ENCODE measurements at places on chromosomes 4 and X.

DNA sequence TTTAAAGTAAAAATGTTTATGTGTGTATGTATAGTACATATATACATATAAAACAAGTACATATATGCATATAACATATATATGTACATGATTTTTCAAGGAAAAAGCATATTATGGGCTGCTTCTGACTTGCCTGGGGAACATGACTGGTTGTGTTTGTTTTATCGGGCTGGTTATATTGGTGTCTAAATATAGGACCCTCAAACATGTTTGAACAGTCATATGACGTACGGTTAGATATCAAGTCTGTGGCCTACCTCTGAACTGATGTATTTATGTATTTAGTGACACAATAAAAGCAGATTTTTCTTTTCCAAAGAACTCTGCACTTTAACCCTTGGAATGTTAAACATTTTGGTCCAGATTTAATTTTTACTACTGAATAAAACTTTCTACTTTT is 37.9 kb upstream of the ARSD start:
- no peaks in the 10 kb centered on the region for H3K27me3 ChIP-seq
- H3K4me3 ChIP-seq = no peak overlapping the region
- no peak overlapping the region for H3K27ac ChIP-seq
- DNase-seq = no peak
- H3K4me1 ChIP-seq = peaks cover 4% of the 10 kb centered on the region

- H3K4me1 ChIP-seq = no peaks in the 10 kb centered on the region
- H3K27ac ChIP-seq = no peak overlapping the region
- no peaks in the 10 kb centered on the region for H3K36me3 ChIP-seq
- no peak overlapping the region for H3K4me3 ChIP-seq
Observed at GRCh38 chrX:37348231-37348970, 763 bp upstream of the PRRG1 start.

DNA sequence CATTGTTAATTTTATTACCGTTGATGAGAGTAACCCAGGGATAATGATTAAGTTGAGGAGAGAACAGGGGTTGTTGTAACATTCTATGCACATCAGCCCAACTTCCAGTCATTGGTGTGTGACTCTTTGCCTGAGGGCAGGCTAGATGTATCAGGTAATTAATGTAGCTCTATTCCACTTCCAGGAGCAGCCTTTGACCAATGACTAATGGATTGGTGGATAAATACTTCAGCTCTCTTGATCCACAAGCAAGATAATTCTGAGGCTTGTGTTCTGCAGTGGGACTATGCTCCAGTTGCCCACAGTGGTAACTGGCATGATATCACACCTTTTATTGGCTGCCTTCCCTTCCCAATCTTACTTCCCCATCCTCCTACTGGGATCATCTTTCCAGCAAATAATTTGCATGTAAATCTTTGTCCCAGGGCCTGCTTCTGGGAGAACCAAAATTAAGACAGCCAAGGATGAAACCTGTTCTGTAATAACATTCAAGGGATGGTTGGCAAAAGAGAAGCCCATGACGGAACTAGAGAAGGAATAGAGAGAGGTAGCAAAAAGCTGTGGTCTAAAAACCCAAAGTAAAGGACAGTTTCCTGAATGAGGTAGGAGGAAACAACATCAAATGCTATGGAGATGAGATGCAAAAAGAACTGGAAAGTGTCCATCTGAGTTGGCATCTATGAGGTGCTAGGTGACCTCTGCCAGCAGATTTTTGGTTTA is 241.4 kb upstream of the RPS6KA3 start:
- no peak for DNase-seq
- no peak overlapping the region for H3K27ac ChIP-seq
- no peaks in the 10 kb centered on the region for H3K36me3 ChIP-seq
- no peaks in the 10 kb centered on the region for H3K27me3 ChIP-seq

DNA sequence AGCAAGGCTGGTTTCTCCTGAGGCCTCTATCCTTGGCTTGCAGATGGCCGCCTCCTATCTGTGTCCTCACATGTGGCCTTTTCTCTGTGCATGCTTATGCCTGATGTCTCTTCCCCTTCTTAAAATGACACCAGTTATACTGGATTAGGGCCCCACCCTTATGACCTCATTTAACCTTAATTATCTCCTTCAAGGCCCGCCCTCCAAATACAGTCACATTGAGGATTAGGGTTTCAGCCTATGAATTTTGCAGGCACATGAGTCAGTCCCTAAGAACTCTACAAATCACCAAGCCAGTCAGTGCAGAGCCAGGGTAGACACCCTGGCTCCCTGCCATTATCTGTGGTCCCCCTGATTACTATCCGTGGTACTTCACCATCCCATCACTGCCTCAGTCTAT is 51.6 kb downstream of the MAML3 start:
- H3K36me3 ChIP-seq = no peaks in the 10 kb centered on the region
- no peak overlapping the region for H3K4me3 ChIP-seq
- H3K27me3 ChIP-seq = no peaks in the 10 kb centered on the region
- DNase-seq = no peak
- peaks cover 16% of the 10 kb centered on the region for H3K4me1 ChIP-seq

- no peak overlapping the region for H3K27ac ChIP-seq
- no peak for DNase-seq
- no peak overlapping the region for H3K4me3 ChIP-seq
Observed at GRCh38 chr4:151962138-151962823, 201.5 kb upstream of the GATB start.

DNA sequence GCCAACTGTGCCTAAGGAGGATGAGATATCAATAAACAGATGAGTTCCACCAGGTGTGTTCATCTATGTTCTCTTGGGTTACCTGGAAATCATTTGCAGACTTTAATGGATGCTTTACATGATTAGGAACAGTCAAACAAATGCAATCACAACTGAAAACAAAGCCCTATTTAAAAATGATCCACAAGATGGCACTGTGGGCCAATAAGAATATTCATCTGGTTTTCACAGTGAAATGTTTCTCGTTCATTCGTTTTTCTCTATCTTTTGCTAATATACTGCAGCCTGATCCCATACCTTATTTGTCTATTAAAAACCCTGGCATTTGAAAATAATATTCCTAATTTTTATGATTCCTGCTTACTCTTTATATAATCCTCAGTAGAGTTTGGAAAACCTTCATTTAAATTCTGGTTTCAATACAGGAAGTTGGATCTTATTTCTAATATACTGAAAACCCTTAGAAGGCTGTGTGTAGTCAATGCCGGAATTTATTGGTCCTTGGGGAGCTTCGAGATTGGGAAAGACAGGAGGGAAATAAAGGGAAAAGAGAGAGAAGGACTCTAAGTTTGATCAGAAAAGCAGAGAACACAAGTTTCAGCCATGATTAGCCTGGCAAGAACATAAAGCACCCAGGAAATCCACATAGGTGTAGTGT is 63.8 kb upstream of the TAPT1 start:
- H3K4me1 ChIP-seq = no peaks in the 10 kb centered on the region
- no peak overlapping the region for H3K27ac ChIP-seq
- peaks cover 2% of the 10 kb centered on the region for H3K27me3 ChIP-seq
- no peaks in the 10 kb centered on the region for H3K36me3 ChIP-seq
- DNase-seq = no peak

DNA sequence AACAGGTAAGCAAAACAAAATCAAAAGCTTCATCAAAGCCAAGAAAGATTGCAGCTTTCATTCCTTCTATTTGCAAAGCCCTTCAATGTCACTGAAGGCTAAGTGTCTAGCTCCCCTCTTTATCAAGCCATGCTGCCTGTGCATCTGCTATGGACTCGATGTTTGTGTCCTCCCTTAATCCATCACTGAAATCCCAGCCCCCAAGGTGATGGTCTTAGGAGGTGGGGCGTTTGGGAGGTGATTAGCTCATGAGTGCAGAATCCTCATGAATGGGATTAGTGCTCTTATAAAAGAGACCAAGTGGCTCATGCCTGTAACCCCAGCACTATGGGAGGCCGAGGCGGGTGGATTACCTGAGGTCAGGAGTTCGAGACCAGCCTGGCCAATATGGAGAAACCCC is 6.9 kb upstream of the TRIM2 start:
- no peak overlapping the region for H3K27ac ChIP-seq
- H3K4me3 ChIP-seq = no peak overlapping the region
- H3K4me1 ChIP-seq = no peaks in the 10 kb centered on the region
- DNase-seq = no peak
- H3K36me3 ChIP-seq = no peaks in the 10 kb centered on the region

DNA sequence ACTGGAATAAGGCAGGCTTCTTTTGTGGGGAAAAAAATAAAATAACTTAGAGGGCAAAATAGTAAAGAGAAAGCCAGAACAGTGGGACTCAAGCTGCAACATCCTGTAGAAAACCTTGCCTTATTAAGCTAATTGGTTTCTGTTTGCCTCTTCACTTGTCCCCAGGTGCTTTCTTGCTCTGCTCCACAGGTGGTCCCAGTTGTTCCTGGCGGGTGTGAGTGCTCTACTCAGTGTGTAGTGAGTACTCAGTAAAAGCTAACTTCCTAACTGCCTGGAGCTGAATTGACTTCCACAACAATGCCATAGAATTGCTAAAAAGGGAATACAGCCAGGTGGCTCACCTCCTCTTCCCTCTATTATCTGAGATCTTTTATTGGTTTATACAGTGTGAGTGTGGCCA is 930.2 kb downstream of the C4orf33 start:
- H3K4me3 ChIP-seq = no peak overlapping the region
- H3K36me3 ChIP-seq = no peaks in the 10 kb centered on the region
- no peaks in the 10 kb centered on the region for H3K4me1 ChIP-seq
- no peak overlapping the region for H3K27ac ChIP-seq
- DNase-seq = no peak
- H3K27me3 ChIP-seq = no peaks in the 10 kb centered on the region

- H3K27me3 ChIP-seq = no peaks in the 10 kb centered on the region
- no peak overlapping the region for H3K4me3 ChIP-seq
- no peaks in the 10 kb centered on the region for H3K36me3 ChIP-seq
- DNase-seq = no peak
- no peak overlapping the region for H3K27ac ChIP-seq
Observed at GRCh38 chr4:48153791-48154550, 19.9 kb upstream of the TXK start.

- no peaks in the 10 kb centered on the region for H3K27me3 ChIP-seq
- no peaks in the 10 kb centered on the region for H3K4me1 ChIP-seq
- H3K27ac ChIP-seq = no peak overlapping the region
- no peak for DNase-seq
- peaks cover 21% of the 10 kb centered on the region for H3K36me3 ChIP-seq
- no peak overlapping the region for H3K4me3 ChIP-seq
Observed at GRCh38 chr4:6840062-6840976, 57.8 kb downstream of the KIAA0232 start.

DNA sequence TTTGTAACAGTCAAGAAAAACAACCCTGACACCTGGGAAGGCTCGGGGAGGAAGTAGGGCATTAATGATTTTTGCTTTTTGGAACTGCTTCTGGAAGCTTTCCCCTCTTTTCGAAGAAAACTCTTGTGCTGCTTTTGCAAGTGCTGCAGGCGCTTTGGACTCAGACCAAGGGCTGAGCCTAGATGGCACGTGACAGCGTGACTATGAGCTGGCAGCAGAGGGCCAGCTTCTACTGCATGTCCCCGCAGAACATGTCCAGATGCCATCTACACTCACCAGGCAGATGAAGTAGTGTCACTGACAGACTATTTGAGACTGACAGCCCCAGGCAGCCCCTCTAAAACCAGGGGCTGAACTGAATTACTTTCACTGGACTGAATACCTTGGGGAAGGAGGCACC is 6.2 kb downstream of the NR0B1 start:
- H3K36me3 ChIP-seq = no peaks in the 10 kb centered on the region
- DNase-seq = no peak
- no peak overlapping the region for H3K27ac ChIP-seq
- no peaks in the 10 kb centered on the region for H3K4me1 ChIP-seq
- no peak overlapping the region for H3K4me3 ChIP-seq
- no peaks in the 10 kb centered on the region for H3K27me3 ChIP-seq

DNA sequence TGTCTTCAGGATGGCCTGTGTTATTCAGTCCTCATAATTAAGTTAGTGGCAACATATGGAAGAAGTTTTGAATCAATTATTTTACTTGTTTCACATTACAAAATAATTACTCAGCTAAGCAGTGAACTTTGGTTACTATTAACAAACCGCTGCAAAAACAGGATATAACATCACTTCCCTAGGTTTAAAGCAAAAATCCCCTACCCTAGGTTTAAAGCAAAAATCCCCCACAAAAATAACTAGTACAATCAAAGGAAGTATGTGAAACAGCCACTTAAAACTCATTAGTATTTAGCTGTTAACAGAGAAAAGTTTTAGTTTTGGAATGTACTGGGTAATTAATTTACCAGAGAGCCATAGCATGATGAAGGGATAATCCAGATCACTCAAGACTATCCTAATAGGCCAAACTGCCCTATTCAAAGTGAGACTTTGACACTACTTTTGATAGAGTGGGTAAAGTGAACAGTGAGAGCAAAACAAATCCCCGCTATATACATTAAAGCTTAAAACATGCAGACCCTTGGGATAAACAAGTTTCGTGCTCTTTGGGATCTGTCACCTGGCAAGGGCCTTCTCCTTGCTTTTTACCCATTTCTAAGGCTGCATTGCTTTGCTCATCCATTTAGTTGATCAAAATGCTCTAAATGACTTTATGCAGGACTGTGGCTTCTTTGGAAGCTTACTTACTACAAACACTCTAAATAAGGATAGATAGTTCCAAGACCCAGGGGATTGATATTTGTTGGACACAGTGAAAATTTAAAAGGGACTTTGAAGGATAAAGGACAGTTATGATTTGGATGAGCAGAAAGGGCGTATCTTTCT is 36.4 kb upstream of the GPR174 start:
- peaks cover 29% of the 10 kb centered on the region for H3K4me1 ChIP-seq
- H3K27ac ChIP-seq = peak overlapping the region; percentile 98
- DNase-seq = peak; percentile 79
- no peaks in the 10 kb centered on the region for H3K27me3 ChIP-seq
- no peaks in the 10 kb centered on the region for H3K36me3 ChIP-seq

DNA sequence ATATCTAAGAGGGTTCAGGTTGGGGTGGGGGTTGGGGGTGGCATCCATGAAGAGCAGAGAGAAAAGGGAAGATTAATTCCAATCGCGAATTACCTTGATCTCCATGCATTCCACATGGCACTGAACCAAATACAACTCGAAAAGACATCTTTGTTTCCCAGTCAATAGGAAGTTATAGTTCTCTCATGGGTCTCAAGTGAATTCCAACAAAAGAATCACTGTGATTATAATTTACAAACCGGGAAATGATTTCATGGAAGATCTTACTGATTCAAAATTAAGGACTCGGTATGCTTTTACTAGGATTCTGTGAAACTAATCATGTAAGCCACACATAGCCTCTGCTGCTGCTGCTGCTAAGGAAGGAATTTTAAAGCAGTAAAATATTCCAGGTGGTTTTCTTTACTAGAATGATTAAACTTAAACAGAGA is 26.6 kb upstream of the AMELX start:
- no peaks in the 10 kb centered on the region for H3K36me3 ChIP-seq
- no peaks in the 10 kb centered on the region for H3K27me3 ChIP-seq
- no peak for DNase-seq
- H3K4me3 ChIP-seq = no peak overlapping the region
- H3K4me1 ChIP-seq = no peaks in the 10 kb centered on the region
- no peak overlapping the region for H3K27ac ChIP-seq

DNA sequence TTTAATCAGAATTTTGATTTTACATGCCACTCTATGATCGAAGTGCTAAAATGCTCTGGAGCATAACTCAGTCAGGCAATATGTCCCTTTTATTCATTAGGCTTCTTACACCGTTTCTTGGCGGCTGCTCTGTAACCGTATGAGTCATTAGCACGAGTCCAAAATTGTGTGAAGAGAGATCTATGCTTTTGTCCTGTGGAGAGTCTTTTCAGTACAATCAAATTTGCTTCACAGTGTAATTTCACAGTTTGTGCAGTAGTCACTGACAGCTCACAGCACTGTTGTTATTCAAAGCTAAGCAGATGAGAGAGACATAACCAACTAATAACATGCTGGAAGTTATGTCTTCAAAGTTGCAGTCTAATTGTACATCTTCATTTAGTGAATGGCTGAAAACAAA is 167.8 kb downstream of the PCDH10 start:
- no peaks in the 10 kb centered on the region for H3K27me3 ChIP-seq
- H3K36me3 ChIP-seq = no peaks in the 10 kb centered on the region
- no peaks in the 10 kb centered on the region for H3K4me1 ChIP-seq
- no peak overlapping the region for H3K27ac ChIP-seq

Measured in CD4-positive, CD25-positive, alpha-beta regulatory T cell (primary cell).